ENCODE measurements at places on chromosomes 2 and 18.

DNA sequence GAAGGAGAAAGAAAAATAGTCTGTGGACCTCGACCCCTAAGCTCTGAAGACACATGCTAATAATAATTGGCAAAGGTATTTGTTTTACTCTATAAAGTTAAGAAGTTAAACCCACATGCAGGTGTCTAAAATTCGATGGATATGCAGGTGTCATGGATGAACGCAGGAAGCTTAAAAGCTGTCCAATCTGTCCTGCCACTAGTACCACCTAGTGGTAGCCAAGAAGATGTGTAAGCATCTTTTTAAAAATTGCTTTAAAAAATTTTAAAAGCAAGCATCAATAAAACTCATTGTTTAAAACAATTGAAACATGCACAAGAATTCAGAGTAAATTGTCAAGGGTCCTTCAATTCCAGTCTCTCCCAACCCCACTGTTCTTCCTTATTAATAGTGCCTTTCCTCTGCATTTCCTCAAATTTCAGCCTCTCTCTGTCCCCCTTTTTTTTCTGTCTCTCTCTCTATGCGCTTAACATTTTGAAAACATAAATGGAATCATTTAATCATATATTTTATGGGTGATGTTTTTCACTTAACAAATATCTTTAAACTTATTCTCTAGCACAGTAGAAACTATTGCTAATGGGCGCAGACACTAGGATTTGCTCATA lies 30.6 kb upstream of the PPP3R1 start:
- no peak for DNase-seq

DNA sequence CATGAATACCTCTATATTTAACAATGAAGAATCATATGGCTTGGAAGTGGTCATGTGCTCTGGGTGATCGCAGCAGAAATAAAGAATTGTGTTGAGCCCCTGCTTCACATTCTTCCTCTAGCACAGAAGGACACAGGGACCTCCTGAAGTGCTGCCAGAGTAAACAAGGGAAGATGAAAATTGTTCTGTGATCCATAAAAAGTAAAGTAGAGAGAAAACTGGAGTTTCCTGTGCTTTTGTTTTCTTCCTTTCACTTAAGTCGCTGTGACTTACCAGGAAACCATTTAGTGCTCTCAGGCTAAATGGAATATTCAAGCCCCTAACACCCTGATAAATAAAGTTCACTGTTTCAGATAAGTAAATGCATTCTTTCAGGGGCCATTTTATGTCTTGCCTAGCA lies 1173.6 kb upstream of the CHAC2 start:
- no peak for DNase-seq

- no peak for DNase-seq
Measured at GRCh38 chr2:151826737-151827157, 1.5 kb downstream of the ARL5A start.

GRCh38 chr18:38646296-38646695 lies 1080.7 kb upstream of the CELF4 start:
- no peak for DNase-seq

GRCh38 chr2:236672606-236673005 lies 103.0 kb downstream of the ACKR3 start:
- no peak for DNase-seq

GRCh38 chr2:25619185-25619584 lies 54.2 kb downstream of the DTNB start:
- DNase-seq: no peak

DNA sequence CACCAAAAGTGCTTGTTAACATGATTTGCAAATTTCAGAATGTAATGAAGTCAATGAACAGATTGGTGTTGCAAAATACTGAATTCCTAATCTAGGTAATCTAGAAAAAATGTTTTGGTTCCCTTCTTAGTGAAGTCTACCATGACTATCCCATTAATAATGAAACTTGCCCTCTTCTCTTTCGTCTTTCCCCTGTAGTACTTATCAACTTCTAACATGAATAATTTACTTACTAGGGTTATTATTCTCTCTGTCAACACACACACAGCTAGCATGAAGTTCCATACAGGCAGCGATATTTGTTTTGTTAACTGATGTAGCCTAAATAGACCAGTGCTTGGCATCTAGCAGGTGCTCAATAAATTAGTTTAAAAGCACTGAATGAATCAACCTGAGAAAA lies 160.2 kb downstream of the NCK2 start:
- no peak for DNase-seq

DNA sequence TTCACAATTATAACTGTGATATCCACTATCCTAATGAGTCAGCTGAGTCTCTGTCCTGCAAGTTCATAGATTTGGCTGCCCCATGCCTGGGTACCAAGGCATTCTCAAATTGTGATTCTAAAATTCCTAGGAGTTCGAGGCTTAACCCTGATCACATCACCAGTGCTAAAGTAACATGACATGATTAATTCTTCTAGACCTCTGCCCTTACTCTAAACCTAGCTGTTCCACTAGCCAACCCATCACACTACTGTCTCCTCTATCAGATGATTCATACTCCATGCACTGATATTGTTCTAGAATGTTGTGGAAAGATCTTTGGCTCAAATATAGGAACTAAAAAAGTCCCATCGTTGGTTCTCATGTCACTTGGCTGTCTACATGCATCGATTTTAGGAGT lies 487.6 kb downstream of the PIK3C3 start:
- no peak for DNase-seq

- no peak for DNase-seq
Measured at GRCh38 chr18:8980918-8981317, 121.6 kb upstream of the NDUFV2 start.

DNA sequence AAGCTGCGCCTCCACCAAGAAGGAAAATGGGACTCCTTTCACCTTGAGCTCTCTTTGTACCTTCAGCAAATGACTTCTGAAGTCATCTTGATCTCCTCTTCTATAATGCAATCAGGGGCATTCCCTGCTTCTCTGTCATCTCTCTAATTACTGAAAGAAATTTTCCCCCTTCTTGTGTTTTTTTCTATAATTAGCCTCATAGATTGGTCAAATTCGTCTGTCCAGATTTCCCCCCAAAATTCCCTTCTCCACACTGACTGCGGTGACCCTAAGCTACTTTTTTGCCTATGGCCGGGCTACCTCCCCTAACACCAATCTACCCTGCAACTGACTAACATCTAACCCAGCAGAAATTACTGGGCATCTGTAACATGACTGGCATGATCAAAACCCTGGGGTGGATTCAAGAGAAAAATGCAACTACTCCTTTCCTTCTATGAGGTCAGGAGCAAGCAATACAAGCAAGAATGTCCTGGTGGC lies 168.6 kb downstream of the BCL2 start:
- DNase-seq: no peak
